Small intestine (tissue), 16 donors: ENCODE measurements at places on chromosomes 13 and 19.

DNA sequence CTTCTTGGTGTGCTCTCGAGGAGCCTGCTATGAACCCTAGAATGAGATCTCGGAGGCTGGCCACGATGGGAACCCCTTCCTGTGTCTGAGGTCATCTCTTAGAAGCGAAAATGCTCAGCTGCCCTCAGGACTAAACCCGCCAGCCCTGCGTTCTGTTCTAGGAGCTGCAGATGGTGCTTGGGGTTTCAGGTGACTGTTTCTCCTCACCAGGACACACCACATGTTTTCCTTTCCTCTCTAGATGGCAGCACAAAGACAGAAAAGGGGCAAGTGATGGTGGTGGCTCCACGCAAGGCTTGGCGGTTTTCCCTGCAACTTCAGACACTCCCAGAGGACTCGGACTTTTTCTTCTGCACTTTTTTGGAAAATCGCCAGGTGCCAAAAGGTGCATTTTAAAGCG lies 60.1 kb downstream of the RNASEH2B start:
- no peak for DNase-seq

GRCh38 chr19:33503030-33503429 lies 18.6 kb downstream of the PEPD start:
- DNase-seq = no peak

GRCh38 chr19:6822311-6822670 lies 49.8 kb downstream of the VAV1 start:
- no peak for DNase-seq

DNA sequence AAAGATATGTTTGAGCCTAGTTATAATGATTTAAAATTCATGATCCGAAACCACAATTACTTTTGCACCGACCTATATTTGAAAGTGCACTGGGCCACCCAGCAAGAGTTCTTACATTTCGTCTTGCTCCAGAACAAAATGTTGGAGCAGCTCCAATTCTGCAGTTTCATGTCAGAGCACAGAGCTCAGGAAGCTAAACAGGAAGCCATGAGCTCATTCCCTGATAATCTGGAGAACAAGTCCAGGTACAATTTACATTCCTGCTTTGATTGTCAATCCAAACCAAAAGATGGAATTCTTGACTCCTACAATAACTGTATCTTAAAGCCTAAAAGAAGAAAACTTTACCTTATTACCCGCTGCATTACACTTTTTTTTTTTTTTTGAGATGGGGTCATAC lies 131.8 kb downstream of the KCTD12 start:
- no peak for DNase-seq

DNA sequence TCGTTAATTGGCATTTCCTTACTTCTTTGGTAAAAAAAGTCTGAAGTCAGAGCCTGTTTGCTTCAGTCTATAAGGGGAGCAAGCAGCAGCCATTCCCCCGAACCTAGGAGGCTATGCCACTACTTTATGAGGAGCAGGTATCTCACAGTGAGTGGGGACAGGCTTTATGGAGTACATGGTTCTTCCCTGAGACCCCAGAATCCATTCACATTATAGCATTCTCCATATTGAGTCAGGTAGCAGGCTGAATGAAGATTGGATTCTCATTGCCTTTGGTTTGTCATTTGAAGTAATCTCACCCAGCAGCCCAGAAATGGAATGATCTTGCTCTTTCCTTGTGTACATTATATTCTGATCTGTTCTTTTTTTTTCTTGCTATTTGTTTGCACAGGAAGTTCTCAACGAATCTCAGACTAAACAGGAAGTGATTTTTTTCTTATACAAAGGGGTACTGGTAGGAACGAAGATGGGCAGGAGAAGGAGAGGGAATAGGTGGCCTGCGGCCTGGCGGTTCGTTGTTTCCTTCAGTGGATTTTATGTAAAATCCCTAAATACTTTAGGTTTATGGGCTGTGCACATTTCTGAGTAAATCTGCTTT lies 74.4 kb downstream of the ARHGAP35 start:
- DNase-seq = no peak

- peak; percentile 30 for DNase-seq
Measured at GRCh38 chr19:16449330-16449961, 22.3 kb downstream of the EPS15L1 start.

DNA sequence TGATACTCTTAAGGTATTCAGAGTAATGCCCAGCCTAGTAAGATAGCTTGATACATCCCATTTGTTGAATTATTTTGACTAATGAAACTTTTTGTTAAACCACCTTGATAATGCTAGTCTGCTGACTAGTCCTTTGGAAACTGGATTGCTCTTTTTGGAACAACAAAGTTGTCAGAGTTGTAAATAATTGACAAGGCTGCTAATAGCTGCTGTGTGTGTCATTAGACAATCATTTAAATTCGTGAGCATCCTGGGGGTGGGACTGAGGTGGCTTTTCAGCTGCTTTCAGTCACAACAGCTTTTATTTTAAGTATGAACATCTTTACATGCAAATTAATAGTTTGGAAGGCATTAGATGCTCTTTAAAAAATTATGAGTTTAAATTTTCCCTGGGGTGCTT lies 153.5 kb downstream of the HS6ST3 start:
- no peak for DNase-seq

- DNase-seq = peak; percentile 72
Measured at GRCh38 chr19:42498169-42498757, 30.0 kb downstream of the CEACAM1 start.
